ENCODE measurements at places on chromosomes 3 and 15.

DNA sequence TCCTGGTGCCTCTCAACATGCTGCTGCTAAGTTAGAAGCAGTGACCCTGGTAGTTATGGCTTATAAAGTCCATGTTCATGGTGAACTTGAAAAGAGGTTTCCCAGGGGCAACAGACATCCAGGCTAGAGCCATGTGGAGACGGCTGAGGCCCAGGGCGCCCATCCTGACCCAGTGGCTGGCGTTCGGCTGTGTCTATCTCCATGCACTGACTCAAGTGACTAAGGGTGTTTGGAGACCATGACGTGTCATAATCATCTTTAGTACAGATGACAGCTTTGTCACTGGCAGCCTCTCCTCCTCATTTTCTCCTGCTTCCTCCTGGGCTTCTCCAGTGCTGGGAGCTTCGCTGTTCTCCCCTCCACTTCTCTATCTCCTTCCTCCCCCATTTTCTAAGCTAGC is 287.4 kb upstream of the LYSMD4 start:
- no peak for DNase-seq

GRCh38 chr15:67564021-67564967 is 21.8 kb downstream of the MAP2K5 start:
- no peak for DNase-seq

- no peak for DNase-seq
These were observed 8.0 kb downstream of the TRAK1 start for GRCh38 chr3:42099020-42099765.

- DNase-seq: no peak
These were observed 42.7 kb upstream of the PPP2R3A start for GRCh38 chr3:135922903-135923250.

GRCh38 chr15:42152196-42152920 is 4.1 kb downstream of the PLA2G4F start:
- no peak for DNase-seq

DNA sequence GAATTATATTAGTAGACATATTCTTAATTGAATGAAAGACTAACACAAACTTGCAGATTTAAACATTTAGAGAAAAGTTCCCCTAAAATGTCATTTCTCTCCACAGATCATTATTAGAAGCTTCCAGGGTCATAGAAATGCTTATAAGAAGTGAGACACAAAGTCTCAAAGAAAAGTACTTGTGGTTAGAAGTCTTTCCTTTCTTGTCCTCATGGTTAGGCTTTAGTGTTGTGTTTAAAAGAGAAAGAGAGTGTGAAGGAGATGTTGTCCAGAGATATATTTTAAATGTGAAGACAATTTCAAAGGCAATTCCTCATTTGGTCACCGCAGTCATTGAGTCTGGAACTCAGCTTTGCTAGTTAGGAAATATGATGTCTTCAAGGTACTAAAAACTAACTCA is 230.4 kb upstream of the ARPP21 start:
- no peak for DNase-seq

GRCh38 chr3:152998591-152998990 is 163.4 kb upstream of the RAP2B start:
- no peak for DNase-seq

DNA sequence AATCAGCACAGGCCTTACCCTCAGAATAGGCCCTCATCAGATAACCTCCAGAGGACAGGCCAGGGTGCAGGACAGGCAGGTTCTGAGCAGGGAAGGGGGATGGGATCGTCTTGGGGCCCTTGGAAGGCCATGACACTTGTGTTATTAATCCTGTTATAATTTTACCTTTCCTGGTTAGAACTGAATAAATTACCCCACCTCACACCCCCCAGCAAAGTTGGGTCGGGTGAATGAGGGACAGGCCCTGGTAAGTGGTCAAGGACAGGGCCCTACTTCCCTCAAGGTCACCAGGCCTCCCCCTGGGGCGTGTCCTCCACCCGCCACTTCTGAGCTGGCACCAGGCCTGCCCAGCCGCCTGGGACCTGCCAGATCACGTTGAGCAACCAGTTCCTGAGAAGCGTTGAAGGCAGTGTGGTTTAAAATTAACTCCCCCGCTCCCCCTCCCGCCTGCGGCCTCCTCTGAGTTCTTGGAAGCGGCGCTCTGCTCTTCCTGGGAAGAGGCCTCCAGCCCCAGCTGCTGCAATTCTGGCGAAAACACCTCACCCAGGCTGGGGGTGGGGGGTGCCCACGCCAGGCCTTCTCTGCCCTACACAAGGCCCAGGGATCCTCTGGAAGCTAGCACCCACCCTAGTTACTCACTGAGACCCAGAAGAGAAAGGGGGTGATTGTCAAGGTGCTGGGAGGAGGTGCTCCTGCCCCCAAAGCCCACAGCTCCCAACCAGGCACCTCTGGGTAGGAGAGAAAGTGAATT is 10.6 kb downstream of the CISH start:
- peak; percentile 97 for DNase-seq

GRCh38 chr3:32310918-32311839 is 72.7 kb downstream of the CMTM8 start:
- DNase-seq: no peak

DNA sequence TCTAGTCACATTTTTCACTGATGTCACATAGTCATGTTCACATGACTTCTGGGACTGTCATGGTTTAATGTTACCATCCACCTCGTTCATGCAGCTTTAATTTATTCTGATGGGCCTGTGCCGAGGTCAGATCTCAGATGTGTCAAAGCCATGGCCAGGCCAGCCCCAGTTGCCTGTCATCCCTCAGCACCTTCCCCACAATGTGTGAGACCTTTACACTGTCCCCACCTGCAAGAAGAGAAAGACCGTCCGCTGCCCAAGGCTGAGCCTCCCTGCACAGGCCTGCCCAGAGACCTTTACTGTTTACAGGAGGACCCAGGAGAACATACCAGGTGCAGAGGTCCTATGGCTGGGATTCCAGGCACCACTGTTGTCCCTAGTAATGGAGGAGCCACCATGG is 12.8 kb upstream of the KLF15 start:
- DNase-seq: no peak

- no peak for DNase-seq
These were observed 250.1 kb downstream of the ZBTB20 start for GRCh38 chr3:114896978-114897377.

GRCh38 chr3:106643684-106644161 is 733.5 kb upstream of the CCDC54 start:
- DNase-seq: no peak

DNA sequence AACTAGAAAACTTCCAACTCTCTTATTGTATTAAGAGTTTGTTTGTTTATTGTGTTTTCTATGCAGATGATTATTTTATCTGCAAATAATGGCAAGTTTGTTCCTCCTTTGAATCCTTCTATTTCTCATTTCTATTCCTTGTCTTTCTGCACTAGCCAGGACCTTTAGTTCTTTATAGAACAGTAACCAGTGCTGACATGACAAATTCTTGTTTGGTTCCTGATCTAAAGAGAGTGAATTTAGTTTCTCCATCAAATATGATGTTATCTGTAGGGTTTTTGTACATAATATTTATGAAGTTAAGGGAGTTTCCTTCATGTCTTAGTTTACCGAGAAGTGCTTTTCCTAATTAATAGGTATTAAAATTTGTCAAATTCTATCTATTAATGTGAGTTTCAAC is 100.8 kb upstream of the STRIT1 start:
- no peak for DNase-seq

DNA sequence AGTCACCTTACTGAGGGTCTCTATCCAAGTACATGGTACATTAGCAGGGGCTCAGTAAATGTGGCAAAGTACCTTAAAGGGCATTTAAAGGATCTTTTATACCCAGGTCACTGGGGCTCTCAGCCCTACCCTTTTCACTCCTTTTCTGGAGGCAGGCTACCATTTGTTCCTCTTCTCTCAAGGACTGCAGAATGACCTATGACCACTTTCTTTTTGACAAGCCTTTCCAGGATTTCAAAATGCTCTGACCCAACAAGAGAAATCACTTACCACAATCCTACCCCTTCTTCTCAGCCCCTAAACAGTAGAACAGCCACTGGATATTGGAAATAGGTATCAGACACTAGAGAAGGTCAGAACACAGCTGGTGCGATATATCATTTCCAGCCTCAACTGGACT is 221.8 kb upstream of the TPRG1 start:
- no peak for DNase-seq

- no peak for DNase-seq
These were observed 183.2 kb upstream of the NR2E3 start for GRCh38 chr15:71627188-71627587.

GRCh38 chr15:89244574-89244903 is 760 bp downstream of the FANCI start:
- DNase-seq: peak; percentile 17

DNA sequence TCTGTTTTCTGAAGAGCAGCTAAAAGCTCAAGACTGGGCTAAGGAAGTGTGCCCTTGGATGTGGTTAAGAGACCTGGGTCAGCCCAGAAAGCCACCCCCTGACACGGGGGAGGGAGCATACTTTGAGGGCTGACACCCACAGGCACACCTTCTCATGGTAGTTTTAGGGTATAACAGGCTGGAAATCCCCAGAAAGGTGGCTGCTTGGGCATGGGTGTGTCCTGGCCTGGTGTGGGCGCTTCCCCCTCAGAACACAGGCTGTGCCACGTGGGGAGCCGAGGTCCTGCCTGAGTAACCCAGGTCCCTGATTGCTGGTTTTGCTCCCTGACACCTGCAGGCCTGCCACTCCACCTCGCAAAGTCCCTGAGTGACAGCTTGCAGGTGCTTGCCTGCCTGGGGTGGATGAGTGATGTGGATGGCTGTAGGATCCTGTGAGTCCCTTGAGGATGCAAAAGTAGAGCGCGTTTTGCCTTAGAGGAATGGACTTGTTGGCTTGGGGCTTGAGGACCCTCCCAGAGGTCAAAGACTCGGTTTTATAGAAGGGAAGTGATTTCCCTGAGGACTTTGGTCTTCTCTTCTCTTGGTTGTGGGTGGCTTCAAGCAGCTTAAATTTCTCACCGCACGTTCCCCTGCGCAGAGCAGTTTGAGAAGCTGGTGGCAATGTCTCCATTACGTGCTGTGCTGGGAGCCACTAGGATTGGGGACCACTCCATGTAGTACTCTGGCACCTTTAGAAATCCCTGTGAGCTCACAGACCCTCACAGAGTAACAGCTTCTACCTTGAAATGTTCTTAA is 94.4 kb downstream of the DNASE1L3 start:
- no peak for DNase-seq

DNA sequence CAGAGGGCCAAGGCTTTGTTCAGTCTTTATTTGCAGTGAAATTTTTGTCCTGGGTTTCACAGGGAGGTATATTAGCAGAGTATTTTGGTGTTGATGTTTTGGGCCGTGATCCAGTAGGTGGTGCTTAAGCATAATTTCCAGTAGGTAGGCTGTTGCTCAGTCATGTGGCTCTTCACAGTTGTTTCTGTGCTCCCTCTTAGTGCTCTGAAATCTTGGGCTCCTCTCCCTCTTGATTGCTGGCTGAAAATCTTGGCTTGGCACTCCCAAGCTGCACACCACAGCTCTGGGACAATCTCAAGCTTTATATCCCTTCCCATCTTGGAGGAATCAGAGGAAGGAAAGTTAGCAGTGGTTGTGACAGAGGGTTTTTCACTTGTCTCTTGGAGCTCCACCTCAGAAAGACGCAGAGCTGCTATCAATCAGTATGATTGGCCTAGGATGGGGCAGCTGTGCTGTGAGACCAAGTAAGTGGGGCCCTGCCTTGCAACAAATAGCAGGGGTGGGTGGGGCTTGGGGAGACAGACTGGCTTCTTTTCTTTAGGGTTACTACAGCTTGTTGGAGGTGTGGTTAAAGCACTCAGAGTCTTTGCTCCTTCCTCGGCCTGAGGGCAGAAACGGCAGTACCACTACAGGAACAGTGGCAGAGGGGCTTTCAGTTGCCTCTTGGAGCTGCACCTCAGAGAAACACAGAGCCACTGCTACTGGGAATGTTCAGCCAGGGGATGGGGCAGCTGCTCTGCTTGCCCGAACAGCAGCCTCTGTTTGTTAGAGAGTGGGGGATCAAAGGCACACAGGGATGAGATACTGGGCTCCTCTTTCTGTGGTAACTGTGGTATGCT is 627.0 kb downstream of the SI start:
- peak; percentile 8 for DNase-seq

DNA sequence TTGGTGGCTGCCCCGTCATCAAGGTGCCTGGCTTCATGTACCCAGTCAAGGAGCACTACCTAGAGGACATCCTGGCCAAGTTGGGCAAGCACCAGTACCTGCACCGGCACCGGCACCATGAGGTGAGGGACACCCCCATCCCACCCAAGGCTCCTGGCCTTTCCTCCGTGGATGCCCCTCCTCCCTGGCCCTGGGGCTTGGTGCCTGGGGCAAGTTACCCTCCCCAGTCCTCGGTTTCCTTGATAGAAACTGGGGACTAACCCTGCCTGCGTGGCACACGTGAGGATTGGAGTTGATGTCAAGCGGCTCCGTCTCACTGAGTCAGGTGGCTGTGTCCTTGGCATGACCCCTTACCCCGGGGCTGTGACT is 43.9 kb downstream of the DHX30 start:
- DNase-seq: no peak

Measured in iris pigment epithelial cell (primary cell).